Fibroblast of villous mesenchyme (primary cell): ENCODE measurements at places on chromosomes 6 and 20. TPM values are rescaled to one million over a fixed set of nuclear protein-coding genes. Genes with fewer than 3 reads are reported as not detected.

GRCh38 chr6:128532827-128533226 is 12.4 kb upstream of the PTPRK start:
- no peak for DNase-seq

ELOVL4 gene
- 5.2 and 9.1 TPM in 2 replicates for total RNA-seq

GRCh38 chr6:140729521-140729920 is 1355.1 kb upstream of the CITED2 start:
- DNase-seq, result no peak

DNA sequence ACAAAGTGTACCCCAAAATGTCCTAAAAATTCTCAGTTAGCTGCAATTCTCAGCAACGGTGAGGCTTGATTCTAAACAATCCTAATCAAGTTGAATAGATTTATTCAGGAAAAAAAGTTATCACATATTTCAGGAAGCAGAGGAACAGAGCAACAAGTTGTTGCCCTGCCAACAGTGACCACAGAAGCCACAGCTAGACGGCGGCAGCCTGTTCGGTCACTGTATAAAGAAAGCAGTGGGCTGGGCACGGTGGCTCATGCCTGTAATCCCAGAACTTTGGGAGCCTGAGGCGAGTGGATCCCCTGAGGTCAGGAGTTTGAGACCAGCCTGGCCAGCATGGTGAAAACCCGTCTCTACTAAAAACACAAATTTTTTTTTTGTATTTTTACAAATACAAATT is 171.2 kb upstream of the BMP5 start:
- no peak for DNase-seq

GRCh38 chr6:42564506-42564825 is 637 bp downstream of the UBR2 start:
- DNase-seq, result peak; percentile 67

GRCh38 chr6:53294611-53295010 is 54.1 kb downstream of the ELOVL5 start:
- no peak for DNase-seq
